ENCODE measurements at places on chromosomes 16 and 17.

GRCh38 chr17:30021708-30022317 is 80.4 kb downstream of the EFCAB5 start:
- DNase-seq = peak; percentile 1

GRCh38 chr17:14302431-14303099 is 1.7 kb downstream of the HS3ST3B1 start:
- DNase-seq = peak; percentile 80

DNA sequence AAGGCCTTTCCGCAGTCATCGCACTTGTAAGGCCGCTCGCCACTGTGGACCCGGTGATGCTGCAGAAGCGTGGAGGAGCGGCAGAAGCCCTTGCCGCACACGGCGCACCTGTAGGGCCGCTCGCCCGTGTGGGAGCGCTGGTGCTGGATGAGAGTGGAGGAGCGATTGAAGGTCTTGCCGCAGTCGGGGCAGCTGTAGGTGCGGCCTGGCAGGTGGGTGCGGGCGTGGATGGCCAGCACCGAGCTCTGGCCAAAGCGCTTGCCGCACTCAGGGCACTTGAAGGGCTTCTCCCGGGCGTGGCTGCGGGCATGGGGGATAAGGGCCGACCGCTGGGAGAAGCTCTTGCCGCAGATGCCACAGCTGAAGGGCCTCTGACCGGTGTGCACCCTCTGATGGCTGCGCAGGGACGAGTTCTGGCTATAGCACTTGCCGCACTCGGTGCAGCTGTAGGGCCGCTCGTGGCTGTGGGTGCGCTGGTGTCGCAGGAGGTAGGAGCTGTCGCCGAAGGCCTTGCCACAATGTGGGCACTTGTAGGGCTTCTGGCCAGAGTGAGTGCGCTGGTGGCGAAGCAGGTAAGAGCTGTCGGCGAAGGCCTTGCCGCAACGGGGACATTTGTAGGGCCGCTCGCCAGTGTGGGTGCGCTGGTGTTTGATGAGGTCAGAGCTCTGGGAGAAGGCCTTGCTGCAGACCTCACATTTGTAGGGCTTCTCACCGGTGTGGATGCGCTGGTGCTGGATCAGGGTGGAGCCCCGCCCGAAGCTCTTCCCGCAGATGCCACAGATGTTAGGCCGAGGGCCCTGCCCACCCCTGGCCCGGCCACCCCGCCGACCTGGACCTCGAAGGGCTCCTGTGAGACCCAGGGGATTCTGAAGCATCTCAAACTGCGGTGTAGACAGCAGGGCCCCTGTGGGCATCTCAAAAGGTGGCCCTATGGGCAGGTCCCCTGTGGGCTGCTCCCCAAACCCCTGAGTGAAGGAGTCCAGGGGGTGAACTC is 1.5 kb downstream of the ZNF768 start:
- DNase-seq = no peak

GRCh38 chr16:82311528-82311927 is 141.5 kb upstream of the MPHOSPH6 start:
- no peak for DNase-seq

GRCh38 chr17:72150632-72151460 is 30.0 kb downstream of the SOX9 start:
- no peak for DNase-seq

DNA sequence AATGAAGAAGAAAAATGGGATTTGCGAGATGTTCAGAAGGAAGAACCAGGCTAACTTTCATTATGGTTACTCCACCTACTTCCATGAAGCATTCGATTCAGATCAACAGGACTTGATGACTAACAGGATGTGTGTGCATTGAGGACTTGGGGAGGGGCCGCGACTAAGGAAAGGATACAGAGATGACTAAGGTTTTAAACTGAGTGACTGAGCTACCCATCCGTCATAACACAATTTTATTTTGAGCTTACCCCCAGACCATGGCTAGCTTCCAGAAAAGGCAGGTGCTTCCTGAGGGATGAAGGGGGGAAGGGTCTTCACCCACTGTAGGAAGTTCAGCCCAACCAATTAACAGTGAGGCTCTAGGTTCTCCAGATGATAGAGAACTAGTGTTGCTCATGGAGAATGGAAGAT is 2.5 kb upstream of the CDYL2 start:
- DNase-seq = no peak

DNA sequence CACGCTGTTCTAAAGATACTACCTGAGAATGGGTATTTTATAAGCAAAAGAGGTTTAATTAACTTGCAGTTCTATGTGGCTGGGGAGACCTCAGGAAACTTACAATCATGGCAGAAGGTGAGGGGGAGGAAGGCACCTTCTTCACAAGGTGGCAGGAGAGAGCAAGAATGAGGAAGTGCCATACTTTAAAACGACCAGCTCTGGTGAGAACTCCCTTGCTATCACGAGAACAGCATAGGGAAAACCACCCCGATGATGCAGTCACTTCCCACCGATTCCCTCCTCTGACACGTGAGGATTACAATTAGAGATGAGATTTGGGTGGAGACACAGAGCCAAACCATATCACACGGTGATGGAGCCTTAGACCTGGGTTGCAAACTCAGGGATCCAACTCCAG is 317.5 kb upstream of the EEF2KMT start:
- no peak for DNase-seq

DNA sequence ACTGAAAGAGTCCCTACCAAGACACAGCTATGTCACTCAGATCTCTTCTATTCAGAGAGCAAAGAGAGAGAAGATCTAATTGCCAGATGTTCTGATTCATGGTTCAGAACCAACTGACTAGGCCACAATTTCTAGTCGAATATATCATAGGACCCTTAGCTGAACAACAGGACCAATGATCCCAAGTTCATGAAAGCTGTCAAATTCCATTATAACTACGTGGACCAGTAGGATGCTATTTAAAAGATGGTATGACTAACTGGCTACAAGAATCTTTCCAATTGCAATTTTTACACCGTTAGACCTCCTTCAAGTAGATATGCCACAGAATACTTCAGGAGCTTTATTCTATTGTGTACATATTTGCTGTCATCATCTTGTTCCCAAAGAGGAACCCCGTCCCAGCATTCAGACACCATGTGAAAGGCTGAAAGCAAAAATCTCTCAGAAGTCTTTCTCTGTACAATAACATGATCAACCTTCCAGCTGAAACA is 26.0 kb downstream of the DCUN1D3 start:
- DNase-seq = no peak

- no peak for DNase-seq
Measured at GRCh38 chr17:77085926-77086432, 54.8 kb upstream of the SEC14L1 start.

DNA sequence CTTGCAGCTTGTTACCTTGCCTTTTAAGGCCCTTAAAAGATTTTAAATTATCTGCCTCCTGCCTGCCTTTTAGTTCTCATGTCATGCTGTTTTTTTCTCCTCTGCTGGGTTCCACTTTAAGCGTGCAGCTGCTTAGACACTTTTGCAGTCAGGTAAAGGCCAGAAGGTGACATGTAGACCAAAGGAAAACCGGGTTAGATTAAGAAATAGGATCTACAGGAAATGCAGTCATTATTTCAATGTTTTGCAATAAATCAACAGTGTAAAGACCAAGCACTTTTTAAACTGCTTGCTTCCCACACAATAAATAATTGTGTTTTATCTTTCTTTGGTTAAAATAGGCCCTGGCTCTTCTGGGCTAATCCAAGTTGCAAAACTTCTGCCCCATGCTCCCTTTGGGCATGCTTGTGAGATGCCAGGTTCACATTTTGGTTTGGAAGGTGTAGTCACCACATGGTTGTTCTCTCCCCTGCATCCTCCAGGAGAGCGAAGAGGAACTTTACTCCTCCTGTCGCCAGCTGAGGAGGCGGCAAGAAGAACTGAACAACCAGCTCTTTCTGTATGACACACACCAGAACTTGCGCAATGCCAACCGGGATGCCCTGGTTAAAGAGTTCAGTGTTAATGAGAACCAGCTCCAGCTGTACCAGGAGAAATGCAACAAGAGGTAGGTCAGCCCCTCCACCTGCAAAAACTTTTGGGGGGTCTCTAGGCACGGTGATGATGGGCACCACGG is 54.9 kb downstream of the SDR42E1 start:
- no peak for DNase-seq

DNA sequence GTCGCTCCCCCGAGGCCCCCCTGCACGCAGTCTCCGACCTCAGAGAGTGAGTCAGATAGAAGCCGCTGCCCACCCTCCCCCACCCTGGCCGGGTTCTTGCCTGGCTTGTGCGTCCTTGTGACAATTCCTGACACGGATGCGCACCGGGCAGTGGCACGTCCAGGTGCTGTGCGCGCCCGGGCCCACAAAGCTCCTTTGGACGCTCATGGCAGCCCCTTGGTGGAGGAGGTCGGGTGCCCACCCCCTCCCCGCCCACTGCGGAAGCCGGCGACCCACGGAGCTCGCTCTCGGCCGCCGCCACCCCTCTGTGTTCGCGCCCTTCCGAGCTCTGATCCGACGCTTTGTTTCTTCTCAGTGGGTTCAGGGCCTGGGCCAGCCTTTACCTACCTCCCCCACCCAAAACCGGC is 662 bp upstream of the TUBB3 start:
- no peak for DNase-seq

DNA sequence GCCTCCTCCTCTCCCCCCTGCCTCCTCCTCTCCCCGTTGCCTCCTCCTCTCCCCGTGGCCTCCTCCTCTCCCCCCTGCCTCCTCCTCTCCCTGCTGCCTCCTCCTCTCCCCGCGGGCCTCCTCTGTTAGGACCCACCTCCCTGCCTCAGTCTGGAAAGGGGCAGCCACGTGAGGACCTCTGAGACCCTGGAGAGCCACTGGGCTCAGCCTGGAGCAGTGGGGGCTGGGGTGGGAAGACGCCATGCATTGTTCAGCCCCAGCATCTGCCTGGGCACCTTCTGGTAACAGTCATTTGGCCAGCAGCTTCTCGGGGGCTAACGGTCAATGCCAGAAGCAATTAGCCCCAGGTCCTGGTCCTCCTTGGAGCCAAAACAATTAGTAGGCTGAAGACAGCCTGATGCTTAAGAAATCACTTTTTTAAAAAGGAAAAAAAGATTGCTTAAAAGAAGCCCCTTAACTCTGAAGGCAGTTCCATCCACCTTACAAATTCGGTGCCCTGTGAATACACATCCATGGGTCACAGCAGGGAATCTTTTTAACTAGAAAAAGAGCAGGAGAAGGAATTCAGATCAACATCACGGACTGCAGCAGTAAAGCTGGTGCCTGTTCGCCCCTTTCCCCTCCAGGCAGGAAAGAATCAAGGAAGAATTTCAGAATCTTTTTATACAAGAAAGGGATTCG is 29.8 kb downstream of the NXN start:
- no peak for DNase-seq

- DNase-seq = no peak
Measured at GRCh38 chr17:75719732-75720131, 1.5 kb upstream of the ITGB4 start.

- DNase-seq = no peak
Measured at GRCh38 chr17:61462719-61463315, 10.6 kb downstream of the TBX4 start.

GRCh38 chr16:80346111-80346632 is 194.6 kb upstream of the DYNLRB2 start:
- DNase-seq = no peak

GRCh38 chr17:81471818-81472456 is 40.7 kb downstream of the ACTG1 start:
- no peak for DNase-seq

- DNase-seq = no peak
Measured at GRCh38 chr17:45132572-45133463, 503 bp upstream of the PLCD3 start.

DNA sequence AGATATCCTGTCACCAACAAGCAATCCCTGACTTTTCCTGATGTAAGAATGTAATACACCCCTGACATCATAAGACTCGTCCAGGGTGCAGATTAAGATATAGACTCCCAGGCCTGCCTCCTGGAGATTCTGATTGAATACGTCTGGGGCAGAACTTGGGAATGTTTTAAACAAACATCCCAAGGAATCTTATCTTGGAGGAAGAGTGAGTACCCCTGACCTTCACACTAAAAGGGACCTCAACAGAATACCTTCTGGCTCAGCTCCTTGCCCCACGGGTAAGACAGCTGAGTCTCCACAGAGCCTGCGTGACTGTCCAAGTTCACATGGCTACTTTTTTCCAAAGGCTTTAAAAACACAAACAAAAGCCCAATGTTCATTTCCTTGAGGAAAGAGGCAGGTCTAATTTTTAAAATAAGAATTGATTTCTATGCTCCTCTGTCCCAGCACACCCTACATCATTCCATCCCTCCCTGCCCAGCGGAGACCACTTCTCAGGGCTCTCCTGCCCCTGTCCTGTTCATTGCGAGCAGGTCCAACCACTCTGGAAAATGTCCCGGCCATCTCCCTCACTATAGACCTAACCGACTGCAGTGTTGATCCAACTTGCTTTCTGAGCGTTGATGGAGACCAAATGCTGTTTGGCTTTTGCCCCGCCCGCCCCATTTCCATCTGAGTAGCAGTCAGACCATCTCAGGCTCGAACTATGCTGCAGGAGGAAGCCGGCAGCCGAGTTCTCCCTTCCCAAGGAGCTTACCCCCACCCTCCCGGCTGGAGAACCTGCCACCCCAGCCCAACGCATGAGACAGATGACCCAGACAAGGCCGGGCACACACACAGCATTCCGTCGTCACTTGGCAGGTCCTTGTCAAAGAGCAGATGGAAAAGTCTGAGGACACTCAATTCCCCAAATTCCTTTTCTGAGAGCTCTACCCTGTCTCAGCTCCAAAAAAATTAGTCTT is 44.1 kb upstream of the MYH10 start:
- no peak for DNase-seq

GRCh38 chr17:72518159-72518732 is 397.4 kb downstream of the SOX9 start:
- no peak for DNase-seq

DNA sequence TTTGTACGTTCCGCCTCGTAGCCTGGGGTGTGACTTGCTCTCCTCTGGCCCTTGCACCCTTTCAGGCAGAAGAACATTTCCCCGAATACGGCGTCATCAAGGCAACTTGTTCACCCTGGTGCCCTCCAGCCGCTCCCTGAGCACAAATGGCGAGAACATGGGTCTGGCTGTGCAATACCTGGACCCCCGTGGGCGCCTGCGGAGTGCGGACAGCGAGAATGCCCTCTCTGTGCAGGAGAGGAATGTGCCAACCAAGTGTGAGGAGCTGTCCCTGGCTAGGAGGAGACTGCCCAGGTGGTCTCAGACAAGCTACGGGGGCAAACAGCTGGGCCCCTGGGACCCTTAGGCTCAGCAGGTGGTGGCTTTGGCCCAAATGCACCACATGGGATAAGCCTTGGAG is 10.4 kb downstream of the LIMD2 start:
- no peak for DNase-seq

DNA sequence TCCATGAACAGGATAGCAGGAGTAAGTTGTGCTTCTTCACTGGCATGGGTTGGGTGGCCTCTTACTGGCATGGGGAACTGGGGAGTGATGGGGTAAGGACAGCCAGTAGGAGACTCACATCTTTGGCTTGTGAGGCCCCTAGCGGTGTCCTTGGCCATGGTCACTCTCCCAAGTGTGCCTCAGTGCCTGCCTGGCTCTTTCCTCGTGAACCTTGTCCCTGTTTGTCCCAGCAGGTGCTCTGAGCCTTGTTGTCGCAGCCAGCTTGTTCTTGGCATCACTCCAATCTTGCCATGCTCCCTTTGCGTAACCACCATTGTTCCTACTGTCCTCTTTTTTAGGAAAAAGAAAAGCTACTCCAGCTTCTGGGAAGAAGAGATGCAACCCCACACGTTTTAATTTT is 53.6 kb upstream of the SDK2 start:
- DNase-seq = no peak

GRCh38 chr17:70776441-70776840 is 607.1 kb downstream of the KCNJ2 start:
- DNase-seq = no peak

Data from activated CD8-positive, alpha-beta memory T cell treated with anti-CD3 and anti-CD28 coated beads for 1 hour (primary cell).